ENCODE measurements at places on chromosomes 4 and X.
A peak's percentile ranks its signal among the peaks of the same experiment; 100 is the strongest.

DNA sequence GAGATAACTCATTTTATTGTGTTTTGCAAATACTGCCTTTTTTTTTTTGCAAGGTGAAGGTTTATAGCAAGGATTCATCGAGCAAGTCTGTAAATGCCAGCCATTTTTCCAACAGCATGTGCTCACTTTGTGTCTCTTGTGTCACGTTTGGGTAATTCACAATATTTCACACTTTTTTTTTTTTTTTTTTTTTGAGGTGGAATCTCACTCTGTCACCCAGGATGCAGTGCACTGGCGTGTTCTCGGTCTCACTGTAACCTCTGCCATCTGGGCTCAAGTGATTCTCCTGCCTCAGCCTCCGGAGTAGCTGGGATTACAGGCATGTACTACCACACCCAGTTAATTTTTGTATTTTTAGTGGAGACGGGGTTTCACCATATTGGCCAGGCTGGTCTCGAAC, 1.9 kb downstream of the RNF4 start:
- DNase-seq: no peak

- DNase-seq: no peak
Measured at GRCh38 chr4:3251691-3252479, 2.9 kb downstream of the MSANTD1 start.

DNA sequence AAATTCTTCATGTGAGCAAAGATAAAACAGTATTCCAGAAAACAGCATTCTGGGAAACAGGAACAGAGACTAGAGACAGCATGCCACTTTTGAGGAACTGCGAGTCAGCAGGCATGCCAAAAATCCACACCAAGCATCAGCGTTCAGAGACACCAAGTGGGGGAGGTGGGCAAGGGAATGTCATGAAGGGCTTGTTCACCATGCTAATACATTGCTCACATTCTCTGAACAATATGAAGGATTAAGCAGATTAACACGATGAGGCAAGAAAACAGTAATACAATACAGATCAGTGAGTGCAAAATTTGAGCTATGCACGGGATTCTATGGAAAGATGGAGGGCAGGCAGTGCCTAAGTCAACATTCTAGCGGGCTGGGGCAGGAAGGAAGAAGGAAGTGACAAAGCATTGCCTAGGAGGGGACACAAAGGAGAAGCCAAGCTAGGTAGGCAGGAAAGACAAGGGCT, 278.3 kb downstream of the FBXW7 start:
- DNase-seq: peak; percentile 58

DNA sequence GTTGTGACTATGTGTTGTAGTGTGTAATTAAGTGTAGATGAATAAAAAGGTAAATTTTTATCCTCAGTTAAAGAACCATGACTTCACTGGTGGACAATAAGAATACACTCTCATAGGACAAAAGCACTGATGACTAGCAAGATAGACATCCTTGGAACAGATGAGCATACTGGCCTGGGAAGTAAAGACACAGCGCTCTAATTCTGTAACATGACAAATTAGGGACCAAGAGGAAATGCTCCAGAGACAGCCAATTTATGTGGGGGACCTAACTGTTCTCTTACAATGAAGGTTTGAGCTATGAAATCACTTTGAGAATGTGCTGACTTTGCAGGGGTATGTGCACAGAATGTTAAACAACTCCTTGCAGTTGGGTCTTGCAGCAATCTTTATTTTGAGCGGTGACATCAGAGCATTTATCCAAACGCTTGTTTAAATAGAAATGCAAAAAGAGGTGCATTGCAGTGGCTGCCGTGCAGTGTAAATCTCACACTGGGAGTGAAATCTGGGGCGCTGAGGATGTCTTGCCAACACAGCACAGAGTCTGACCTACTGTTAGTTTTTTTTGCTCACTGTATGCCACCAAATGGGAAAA, 109.3 kb downstream of the MAGEC2 start:
- peak; percentile 1 for DNase-seq

DNA sequence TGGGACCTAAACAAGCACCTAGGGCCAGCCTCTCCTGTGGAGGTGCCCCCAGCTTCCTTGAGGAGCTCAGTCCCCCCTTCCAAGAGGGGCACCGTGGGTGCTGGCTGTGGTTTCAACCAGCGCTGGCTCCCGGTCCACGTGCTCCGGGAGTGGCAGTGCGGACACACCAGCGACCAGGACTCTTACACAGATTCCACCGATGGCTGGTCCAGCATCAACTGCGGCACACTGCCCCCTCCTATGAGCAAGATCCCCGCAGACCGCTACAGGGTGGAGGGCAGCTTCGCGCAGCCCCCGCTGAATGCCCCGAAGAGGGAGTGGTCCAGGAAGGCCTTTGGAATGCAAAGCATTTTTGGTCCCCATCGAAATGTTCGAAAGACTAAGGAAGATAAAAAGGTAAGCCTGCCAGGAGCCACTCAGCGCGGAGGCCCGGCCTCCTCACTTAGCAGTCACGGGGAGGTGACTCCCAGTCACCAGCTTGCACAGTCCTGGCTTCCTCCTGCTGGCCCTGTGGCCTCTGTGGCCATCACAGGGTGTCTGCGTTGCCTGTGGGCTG, 24.9 kb downstream of the RGS12 start:
- no peak for DNase-seq

DNA sequence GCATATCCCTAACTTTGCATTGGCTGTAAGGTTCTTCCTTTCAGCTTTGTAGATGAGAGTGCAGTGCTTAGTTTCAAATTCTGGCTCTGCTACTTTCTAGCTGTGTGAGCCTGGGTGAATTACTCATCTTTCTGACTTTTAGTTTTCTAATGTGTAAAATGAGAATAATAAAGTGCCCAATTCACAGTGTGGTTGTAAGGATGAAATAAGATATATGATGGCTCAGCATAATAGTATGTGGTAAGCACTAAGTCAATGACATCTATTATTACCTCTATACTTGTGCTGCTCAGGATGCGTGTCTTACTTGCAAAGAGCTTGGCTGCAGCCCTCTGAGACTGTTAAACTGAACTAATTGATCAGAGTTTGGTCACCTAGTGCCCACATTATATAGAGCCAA, 30.6 kb upstream of the ETNPPL start:
- no peak for DNase-seq

GRCh38 chrX:24184018-24184417, 34.5 kb downstream of the ZFX start:
- DNase-seq: no peak

DNA sequence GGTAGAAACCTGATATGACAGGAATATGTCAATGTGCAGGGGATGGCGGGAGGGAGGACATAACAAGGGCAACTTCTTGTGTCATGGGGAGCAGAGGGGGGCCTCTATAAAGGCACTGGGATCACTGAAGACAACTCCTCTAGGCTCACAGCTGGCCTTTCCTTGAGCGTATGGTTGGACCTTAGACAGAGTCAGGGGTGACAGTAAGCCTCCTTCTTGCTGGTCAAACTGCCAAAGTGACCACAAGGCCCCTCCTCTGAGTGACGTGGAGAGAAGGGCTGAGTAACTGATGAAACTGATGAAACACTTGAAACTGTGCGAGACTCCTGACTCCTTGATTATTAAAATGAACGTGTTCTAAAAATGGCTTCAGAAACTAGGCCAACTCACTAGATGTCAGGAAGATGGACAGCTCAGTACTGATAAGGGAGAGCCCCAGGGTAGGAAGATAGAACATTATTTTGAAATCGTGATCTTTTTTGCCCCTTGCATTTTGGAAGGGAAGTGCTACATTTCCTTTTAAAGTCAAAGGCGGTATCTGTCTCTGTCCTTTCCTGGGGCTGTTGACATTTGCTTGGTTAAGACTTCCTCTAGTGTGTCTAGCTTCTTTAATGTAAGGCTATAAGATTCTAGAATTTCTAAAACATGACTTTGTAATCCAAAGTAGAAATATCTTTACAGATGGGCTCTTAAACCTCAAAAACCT, 1.6 kb downstream of the RAB33A start:
- DNase-seq: peak; percentile 86

- DNase-seq: peak; percentile 87
Measured at GRCh38 chr4:88938138-88938537, 118.8 kb downstream of the FAM13A start.

- DNase-seq: peak; percentile 84
Measured at GRCh38 chrX:78139160-78140123, at the start of gene TAF9B. TSS of gene TAF9B (minus strand) at chrX:78139650. CDS start at chrX:78139611, 39 bp downstream.

DNA sequence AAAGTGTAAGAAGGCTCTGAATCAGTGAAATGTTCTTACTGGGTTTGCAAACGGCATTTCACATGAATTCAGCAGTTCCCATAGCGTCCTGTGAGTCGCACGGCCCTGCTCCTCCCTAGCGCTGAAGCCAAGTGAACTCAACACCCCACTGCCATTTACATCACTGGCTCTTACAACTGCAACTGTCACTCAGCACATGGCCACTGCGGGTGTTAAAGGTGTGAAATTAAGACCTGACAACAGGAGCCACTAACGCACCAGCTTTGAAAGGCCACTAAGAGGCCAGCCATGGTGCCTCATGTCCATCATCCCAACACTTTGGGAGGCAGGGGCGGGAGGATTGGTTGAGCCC, 31.7 kb downstream of the RNF212 start:
- DNase-seq: peak; percentile 44

- no peak for DNase-seq
Measured at GRCh38 chrX:111652719-111653118, 28.3 kb upstream of the ALG13 start.

GRCh38 chr4:150827226-150827625, 187.9 kb downstream of the LRBA start:
- DNase-seq: no peak

DNA sequence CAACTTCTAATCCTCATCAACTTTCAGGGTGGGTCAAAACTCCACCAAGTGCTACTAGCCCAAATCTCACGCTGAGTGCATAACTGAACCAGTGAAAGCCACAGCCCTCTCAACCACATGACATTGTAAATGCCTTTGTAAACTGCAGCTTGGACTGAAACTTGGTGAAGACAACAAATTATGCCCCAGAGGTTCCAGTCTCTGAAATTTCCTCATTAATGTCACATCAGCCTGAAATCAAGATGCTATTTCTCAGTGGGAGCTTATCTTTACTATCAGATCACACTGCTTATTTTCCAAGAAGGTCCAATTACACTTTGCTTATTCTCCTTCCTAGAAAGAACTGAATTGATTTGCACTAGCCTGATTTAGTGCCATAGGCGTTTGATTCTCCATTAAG, 46.6 kb downstream of the SOWAHB start:
- DNase-seq: no peak

- peak; percentile 84 for DNase-seq
Measured at GRCh38 chr4:94548571-94548970, 96.8 kb downstream of the PDLIM5 start.

- DNase-seq: no peak
Measured at GRCh38 chr4:118397623-118397979, 44.8 kb upstream of the PRSS12 start.

GRCh38 chr4:73929278-73929677, 52.5 kb downstream of the PF4 start:
- no peak for DNase-seq

DNA sequence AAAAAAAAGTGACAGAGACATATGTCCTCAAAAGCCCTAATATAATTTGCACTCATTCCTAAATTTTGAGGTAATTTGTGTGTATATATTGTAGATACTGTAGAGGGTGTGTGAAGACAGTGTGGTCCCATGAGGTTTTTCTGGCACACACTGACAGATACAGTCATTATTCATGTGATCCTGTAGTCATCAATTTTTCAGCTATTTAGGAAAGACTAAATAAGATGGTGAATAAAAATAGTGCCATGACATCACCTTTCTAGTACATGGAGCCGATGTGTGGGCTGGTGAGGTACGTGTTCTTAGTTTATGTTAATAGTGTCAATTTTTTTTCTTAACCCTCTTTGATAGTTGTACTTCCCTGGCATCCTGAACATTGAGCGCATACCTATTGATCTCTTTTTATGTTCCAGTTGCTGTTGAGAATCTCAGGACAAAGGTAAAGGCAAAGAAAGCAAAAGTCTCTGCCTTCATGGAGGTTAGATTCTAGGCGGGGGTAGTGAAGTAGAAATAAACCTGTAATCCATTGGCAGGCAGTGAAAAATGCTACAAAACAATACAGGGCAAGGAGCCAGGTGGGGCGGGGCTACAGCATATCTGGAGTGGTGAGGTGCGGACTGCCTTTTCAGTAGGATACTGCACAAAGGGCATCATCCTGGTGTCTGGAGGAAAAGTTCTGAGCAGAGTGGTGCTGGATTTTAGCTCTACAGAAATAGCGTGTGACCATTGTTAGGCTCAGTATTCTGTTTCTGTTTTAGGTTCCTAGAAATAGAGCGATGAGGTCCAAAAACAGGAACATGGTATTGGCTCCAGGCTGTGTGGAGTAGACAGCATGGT, 93.8 kb downstream of the ARHGAP10 start:
- DNase-seq: no peak

- DNase-seq: no peak
Measured at GRCh38 chr4:18957716-18958115, 936.2 kb upstream of the LCORL start.

- no peak for DNase-seq
Measured at GRCh38 chr4:106993827-106994226, 42.3 kb downstream of the DKK2 start.

GRCh38 chrX:49183701-49184281, 2.4 kb downstream of the PRICKLE3 start:
- no peak for DNase-seq

DNA sequence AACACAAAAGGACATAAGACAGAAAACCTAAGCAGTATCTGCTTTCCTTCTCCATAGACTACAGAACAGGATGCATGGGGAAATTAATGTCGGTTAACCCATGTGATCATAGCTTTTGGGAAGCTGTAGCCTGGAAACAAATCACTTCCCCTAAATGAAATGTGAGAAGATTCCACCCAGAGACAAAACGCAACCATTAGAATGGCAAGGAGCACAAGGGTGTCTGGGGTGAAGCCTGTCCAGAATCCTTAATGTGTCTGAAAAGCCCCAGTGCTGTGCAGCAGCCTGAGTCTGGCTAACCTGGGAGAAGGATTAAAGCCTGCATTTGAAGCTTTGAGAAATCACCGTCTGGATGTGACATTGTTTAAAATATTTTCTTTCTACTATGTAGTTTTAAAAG, 213.3 kb downstream of the ANKRD50 start:
- DNase-seq: no peak

DNA sequence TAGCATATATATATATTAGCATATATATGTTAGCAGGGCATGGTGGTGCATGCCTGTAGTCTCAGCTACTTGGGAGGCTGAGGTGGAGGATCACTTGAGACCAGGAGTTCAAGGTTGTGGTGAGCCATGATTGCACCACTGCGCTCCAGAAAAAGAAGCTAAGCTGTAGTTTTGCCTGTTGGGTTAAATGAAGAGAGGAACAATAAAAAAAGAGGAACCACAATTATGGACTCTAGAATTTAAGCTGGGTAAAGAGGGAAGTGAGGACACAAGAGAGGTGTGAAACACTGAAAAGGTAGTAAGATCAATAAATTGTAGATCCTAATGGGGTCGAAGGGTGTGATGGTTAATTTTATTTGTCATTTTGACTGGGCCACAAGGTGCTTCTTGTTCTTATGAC, 40.5 kb upstream of the HSD17B10 start:
- DNase-seq: no peak

DNA sequence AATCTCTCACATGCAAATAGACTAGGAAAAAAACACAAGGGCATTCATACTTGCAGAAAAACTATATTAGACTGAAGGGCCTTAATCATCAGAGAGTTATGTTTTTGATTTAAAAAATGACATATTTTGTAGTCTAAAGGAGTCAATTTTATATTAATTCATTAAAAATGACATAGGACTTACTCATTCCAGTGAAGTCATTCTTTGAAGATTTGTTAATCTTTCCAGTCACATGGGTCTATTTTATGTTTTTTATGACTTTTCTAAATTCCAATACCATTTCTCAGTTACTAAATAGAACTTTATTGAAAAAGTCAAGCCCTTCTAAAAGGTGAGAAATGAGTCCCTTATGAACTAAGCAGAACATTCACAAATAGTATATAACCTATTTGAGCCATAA, 743.8 kb upstream of the INTU start:
- DNase-seq: peak; percentile 62

- DNase-seq: no peak
Measured at GRCh38 chr4:33772582-33772981, 2471.7 kb downstream of the ARAP2 start.
